EL (cell line): ENCODE measurements at places on chromosomes 1 and 21.
A peak's percentile ranks its signal among the peaks of the same experiment; 100 is the strongest.

DNA sequence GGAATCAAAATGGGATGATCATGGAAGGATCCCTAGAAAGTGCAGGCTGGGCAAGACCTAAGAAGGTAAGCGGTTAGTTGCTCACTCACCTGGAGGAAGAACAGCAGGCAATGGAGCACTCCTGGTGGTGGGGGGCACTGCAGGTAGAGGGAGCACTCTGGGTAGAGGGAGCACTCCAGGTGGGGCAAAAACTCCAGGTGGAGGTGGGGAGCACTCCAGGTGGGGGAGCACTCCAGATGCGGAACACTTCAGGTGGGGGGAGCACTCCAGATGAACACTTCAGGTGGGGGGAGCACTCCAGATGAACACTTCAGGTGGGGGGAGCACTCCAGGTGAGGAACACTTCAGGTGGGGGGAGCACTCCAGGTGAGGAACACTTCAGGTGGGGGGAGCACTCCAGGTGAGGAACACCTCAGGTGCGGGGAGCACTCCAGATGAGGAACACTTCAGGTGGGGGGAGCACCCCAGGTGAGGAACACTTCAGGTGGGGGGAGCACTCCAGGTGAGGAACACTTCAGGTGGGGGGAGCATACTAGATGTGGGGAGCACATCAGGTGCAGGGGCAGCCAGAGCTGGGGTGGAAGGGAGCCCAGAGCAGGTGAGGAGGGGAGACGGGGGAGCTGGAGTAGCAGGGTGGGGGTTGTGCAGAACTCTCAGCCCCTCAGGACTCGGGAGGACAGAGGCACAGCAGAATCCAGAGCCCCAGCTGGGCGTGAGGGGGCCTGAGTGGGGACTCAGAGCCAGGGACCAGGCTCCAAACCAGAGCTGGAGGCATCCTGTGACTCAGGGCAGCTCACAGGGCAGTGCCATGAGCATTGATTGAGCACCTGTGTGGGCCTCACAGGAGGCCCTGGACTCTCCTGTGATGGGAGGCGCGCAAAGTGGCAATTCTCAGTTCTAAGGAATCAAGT, 37.7 kb upstream of the COL6A1 start:
- DNase-seq, result no peak

- DNase-seq, result peak; percentile 52
Observed at GRCh38 chr1:202998836-202999750, 8.1 kb upstream of the TMEM183A start.

DNA sequence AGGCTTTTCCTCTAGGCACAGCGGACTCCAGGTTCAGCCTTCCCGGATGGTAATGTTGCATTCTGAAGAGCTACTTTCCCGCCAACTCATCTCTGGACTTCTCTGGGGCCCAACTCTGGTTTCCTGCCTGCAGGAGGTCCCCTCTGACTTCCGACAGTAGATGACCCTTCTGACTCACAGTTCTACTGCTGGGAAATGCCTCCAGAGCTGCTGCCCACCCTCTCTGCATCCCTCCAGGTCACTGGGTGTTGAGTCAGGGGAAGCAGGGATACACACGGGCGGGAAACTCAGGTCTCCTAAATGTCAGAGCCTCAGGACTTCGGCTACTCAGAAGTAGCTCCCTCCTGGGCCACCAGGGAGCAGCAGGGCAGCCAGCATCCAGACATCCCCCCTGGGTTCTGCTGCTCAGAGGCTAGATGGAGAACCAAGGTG, 2.1 kb upstream of the KIF21B start:
- DNase-seq, result peak; percentile 84

- no peak for DNase-seq
Observed at GRCh38 chr1:207844371-207844770, 66.6 kb downstream of the CD34 start.
